ENCODE measurements at places on chromosomes 2 and 18.

DNA sequence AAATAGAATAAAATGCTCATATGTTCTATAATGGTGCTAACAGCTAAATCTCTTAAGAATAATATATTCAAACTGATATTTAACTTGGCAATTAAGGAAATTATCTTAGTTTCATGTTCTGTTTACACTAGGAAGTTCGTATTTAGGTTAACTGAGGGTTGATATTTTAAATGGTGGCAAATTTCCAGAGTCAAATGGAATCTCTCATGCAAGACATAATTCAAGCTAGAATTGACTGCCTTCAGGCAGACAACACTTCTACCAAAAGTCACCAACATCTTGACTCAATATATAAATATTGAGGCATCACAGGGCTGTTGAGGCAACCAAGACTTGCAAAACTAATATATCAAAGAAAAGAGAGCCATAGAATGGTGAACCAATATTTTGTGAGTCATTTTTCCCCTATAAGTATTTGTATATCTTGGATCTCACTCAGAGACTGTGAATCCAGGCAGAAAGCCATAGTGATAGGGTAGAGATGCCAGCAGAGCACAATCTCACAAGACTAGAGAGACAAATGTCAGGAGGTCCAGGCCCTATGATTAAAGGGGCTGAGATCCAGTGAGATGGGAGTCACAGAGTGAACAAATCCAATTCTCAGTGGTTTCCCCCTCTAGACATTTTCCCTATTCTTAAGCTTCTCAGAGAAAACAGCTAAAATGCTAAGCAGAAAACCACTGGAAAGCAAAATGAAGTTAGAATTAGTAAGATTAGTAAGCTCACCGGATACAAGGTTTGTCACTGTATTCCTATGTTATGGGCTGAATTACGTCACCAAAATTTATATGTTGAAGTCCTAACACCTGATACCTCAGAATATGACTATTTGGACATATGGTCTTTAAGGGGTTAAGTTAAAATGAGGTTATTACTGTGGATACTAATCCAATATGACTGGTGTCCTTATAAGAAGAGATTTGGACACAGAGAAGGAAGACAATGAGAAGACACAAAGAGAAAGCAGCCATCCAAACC, 358.2 kb upstream of the UBE2E3 start:
- DNase-seq = no peak

- DNase-seq = no peak
Observed at GRCh38 chr2:183519371-183520056, 395.3 kb downstream of the NUP35 start.

- DNase-seq = no peak
Observed at GRCh38 chr2:54513363-54513715, 57.2 kb downstream of the SPTBN1 start.

- no peak for DNase-seq
Observed at GRCh38 chr2:16853088-16853487, 187.5 kb upstream of the CYRIA start.

DNA sequence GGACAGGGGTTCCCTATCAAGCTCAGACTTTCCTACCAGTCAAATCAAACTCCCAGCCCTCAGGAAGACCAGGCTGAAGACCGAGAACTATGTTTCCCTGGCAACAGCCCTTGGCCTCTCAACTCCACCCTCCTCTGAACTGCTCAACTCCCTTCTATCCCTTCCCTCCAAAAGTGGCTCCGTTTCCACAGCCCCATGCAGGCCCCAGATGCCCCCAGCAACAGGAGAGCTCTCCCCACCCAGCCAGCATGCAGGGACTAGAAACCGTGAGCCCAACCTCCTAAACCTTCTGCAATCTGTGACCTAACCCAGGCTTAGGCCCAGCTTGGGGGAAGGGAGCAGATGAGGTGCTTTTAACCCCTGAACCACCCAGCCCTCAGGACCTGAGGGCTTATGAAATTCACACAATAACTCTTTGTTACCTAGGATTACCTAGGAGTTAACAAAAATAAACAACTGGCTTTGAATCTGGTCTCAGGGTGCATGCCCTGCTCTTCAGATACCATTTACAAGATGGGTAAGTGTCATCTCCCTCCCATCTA, 87.2 kb downstream of the BCL11A start:
- DNase-seq = no peak

DNA sequence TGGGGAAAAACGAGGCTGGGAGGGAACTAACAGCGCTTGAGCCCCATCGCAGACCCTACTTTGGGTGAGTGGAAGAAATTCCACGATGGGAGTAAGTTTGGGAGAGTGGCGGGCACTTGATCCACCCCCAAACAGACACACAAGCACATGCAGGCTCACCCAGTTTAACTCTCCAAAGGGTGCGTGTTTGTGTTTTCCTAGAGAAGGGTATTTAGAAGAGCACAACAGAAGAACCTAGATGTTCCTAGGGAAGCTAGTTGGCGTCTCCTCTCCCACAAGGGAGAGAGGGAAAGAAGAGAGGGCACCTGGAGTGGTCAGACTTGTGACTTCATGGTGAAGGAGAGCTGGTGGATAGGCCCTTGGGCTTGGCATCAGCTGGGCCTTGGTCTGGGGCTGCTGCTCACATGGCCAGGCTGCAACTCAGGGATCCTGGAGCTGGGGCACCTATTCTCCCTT, 3.2 kb downstream of the GATA6 start:
- DNase-seq = no peak

DNA sequence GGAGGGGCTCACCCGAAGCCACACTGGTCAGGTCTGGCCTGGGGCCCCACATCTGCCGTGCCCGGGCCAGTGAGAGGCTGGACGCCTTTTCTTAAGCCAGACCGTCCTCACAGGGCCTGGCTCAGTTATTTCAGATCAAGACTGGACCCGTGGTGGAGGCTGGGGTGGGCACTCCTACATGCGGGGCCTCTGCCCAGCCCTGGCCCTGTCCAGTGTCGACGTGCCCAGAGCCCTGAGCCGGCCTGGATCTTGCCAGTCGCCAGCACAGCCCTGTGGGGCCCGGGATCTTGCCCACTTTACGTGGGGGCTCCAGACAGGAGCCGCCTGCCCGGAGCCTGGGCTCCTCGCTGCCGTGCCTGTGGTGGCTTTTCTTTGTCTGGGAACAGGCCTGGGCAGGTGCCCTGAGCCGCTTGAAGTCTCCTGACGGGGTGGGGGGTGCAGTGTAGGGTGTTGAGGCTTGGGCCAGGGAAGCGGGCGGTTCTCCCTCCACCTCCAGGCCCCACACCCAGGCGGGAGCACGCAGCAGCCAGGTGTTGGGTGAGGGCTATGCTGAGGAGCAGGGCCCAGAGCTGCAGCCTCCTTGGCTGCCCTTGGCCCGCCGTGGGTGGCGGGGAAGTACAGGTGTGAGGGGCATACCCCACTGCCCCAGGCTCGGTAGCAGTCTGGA, 6.0 kb downstream of the GPC1 start:
- no peak for DNase-seq

DNA sequence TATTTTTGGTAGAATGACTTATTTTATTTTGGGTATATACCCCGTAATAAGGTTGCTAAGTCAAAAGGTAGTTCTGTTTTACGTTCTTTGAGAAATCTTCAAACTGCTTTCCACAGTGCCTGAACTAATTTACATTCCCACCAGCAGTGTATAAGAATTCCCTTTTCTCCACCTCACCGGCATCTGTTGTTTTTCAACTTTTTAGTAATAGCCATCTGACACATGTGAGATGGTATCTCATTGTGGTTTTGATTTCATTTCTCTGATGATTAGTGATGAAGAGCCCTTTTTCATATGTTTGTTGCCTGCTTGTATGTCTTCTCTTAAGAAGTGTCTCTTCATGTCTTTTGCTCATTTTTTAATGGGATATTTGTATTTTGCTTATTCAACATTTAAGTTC, 215.2 kb upstream of the TFPI start:
- DNase-seq = no peak

DNA sequence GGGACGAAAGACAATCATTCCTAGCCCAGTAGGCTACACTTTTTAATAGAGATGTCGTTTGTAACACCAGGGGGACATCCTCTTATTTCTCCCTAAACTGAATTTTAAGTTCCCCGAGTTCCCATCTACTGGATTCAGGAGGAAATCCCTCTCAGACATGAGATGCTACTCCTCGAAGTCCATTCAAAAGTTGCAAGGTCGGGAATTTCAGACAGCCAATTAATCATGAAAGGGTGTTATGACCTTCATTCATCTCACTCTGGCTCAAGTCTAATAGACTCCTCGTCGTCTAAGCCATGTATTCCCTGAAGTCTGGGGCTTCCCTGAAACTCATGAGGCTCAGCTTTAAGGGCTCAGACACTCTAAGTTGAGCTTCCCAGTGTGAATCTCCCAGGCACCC, 1.2 kb upstream of the DSC3 start:
- no peak for DNase-seq

GRCh38 chr2:210663631-210664089, 107.3 kb downstream of the CPS1 start:
- peak; percentile 11 for DNase-seq

DNA sequence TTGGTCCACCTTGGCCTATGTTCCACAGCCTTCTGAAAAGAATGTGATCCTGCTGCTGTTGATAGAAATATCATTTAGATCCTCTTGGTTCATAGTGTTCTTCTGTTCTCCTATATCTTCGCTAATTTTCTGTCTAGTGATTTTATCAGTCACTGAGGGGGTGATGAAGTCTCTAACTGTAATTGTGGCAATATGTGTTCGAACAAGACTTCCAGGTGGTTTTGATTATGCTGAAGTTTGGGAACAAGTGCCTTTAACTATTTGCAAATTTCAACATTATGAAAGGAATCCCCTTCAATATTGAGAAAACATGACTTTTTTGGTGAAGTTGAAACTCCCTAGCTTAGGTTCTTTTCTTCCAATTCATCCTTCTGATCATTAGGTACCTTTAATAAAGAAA, 140.4 kb downstream of the MTX2 start:
- DNase-seq = no peak

- no peak for DNase-seq
Observed at GRCh38 chr18:13284330-13285027, 65.9 kb downstream of the LDLRAD4 start.

GRCh38 chr18:12911025-12911928, 27.2 kb upstream of the PTPN2 start:
- no peak for DNase-seq

DNA sequence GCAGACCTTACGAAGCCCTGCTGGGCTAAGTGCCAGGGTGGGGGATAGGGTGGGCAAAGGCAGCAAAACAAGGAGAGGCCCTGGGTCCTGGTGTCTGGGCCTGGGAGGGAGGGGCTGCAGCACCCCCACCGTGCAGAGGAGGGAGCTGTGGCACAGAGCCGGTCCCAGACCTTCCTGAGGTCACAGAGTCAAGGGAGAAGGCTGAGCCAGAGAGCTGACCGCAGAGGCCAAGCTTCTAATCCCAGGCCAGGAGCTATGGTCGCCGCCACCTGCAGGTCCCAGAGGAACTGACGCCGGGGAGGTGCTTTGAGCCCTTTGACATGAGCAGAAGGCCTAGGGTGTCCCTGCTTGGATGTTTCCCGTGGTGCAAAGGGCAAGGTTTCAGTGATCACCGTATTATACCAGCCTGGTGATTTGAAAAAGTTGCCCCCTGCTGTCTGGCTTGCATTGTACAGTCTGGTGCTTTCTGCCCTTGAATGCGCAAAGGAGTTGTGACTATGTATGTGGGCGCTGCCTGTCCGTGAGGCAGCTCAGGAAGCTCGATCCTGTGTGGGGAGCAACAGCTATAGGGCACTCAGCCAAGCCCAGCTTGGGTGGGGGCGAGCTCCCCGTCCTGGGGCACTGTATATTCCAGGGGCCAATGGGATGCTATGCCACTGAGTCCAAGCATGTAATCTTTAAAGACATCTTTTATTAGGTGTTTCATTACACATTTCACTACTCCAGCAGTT, 44.3 kb downstream of the EDAR start:
- DNase-seq = no peak

DNA sequence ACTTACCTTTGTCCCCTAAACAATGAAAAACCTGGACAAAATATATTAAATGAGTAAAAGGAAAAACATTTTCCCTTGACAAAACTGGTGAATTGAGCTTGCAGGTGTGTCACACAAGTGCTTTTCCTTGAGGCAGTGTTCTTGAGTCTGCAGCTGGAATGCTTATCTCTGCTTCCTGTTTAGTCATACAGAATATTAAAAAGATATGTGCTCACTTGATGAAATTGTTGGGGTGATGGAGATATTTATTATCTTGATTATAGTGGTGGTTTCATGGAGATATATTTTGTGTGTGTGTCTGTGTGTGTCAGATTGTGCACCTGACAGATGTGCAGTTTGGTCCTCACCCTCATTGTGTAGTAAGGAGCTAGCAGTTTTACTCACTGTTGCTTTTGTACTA, 3.3 kb downstream of the TAF1B start:
- no peak for DNase-seq

- DNase-seq = no peak
Observed at GRCh38 chr2:122322815-122323214, 567.4 kb downstream of the TSN start.

DNA sequence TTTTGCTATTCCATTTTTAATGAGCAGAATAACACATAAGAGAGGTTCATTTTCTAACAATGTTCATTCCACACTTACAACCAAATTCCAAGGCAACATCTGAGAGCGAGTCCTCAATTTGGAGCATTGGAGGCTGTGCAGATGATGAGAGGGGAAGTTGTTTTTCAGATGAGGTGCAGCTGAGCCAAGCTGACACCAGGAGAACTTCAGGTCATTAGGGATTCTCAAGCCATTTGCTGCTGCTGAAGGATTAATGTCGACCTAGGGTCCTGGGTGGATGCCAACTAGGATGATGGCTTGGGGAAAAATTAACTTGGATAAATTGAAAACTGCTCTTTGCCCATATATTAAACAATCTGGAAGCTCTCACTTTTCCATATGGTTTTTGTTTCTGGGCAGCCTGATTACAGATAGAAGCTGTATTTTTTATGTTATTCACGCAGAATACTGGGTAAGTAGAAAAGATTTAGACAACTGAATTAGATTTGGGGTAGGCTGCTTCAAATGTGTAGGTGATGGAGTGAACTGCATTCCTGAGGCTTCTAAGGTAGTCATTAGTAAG, 206.4 kb upstream of the SLC39A10 start:
- DNase-seq = no peak

DNA sequence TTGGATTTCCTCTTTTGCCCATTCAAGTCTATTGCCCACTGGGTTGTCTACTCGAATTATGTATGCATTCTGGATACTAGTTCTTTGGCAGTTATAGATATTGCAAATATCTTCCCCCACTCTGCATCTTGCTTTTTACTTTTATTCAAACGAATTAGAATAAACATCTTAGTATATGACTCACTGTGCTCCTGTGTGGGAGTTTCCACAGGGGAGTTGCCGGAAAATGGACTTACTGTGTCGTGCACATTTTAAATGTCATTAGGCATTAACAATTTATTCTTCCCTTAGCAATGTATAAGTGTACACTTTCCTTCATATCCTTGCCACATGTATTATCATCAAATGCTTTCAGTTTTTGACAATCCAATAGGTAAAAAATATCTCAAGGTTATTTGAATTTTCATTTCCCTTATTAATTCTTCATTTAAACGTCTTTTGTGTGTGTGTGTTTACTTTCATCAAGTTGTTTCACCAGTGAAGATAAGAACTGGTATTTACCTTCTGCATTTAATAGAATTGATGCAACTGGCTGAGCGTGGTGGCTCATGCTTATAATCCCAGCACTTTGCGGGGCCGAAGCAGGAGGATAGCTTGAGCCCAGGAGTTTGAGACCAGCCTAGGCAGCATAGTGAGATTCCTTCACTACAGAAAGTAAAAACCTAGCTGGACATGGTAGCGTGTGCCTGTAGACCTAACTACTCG, 4.6 kb upstream of the UGT1A5 start:
- DNase-seq = no peak
